T-helper 22 cell (primary cell): ENCODE measurements at places on chromosomes 7 and 10.

DNA sequence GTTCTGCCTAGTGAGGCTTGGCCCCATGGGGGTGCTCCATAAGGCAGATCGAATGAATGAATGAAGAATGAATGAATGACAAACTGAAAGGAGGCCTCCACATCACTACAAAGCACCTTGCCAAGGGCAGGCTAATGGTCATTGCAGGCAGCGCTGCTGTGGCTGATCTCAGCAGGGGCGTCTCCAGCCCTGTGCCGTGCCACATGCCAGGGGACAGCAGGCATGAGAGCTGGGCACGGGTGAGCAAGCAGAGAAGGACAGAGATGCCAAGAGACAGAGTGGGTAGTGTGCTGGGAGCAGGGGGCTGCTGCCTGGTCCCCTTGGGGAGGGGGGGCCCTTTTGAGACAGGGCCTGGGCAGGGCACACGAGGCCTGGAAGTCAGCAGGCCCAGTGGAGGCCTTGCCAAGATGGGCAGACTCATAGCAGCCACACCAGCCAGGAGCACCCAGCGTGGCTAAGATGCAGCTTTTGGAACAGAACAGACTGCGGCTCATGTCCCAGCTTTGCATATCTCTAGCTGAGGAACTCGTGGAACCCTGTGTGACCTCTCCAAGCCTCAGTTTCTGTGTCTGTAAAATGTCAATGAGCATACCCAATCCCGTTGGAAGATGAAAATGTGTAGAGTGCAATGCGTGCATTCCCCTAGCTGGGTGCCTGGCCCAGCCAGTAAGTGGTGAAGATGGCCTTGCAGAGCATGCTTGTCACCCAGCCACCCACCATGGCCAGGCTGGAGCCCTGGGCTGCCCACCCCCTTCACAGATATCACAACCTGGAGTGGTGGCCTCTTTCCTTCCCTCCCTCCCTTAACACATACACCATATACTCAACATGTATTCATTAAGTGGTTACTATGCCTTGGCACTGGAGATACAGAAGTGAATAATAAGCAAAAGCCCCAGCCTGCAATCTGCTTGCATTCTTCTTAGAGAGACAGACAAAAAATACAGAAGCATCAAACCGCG is 61.1 kb upstream of the LRRC18 start:
- no peak for DNase-seq

DNA sequence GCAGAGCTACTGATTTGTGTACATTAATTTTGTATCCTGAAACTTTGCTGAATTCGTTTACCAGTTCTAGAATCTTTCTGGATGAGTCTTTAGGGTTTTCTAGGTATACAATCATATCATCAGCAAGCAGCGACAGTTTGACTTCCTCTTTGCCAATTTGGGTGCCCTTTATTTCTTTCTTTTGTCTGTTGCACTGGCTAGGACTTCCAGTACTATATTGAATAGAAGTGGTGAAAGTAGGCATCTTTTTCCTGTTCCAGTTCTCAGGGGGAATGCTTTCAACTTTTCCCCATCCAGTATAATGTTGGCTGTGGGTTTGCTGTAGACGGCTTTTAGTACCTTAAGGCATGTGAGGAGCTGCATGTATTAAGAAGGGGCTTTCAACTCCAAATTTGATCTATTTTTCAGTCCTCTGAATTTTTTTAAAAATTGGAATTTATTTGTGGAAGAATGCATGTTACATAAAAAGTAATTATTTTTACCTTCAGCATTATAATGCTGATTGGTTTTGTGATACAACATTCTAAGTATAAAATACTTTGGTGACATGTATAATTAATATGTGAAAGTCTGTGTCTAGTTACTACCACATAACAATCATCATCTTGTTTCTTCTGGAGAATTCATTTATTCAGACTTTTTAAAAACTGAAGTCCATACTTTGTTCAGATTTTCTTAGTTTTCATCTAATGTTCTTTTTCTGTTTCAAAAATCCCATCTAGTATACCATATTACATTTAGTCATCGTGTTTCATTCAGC is 49.6 kb downstream of the CPED1 start:
- no peak for DNase-seq

DNA sequence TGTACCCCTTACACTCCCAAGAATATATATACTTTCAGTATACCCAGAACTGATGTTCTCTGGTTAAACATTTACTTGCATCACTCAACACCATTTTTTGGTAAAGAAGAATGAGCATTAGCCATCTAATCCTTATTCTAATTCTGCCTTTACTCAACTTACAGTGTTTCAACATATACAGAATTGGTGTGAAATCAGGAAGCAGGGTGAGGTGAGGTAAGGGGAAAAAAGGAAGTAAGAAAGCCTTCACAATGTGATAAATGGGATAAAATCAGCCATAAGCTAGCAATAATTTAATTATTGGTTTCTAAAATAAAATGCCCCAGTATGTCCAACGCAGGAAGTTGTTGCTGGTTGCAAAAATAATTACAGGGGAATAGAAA is 605.4 kb downstream of the KCNMA1 start:
- no peak for DNase-seq

DNA sequence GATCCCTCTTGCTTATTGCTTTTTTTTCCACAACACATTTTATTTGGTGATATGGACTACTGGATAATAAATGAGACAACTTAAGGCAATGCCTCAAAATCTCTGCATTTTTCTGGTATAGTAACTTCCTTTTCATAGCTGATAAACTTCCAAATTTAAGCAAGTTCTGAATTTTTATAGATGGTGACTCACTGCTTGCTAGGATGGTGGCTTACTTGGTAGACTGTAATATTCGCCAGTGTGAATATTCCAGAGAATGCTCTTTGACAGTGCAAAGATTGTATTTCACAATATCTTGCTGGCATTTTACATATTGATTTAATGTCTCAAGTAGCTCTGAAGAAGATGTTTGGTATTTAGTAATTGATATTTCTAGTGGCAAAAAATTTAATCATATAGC is 472.4 kb downstream of the TFEC start:
- DNase-seq: no peak

DNA sequence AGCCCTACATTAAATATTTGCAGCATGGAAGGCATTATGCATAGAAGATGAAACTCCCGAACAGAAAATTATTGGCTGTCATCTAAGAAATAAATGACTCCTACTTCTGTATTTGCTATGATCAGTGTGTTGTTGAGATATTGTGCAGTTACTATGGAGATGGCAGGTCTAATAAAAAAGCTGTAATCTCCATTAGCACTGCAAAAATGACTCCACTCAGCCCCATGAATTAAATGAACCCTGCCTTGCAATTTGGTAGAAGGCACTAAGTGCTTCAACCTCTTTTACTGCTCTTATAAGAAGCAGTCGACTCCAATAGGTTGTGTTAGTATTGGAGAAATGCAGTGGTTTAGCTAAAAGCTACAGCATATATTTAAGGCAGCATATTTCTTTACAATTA is 290.0 kb upstream of the PHYHIPL start:
- DNase-seq: no peak

GRCh38 chr7:52897713-52898112 is 137.7 kb upstream of the POM121L12 start:
- DNase-seq: no peak
